OCI-LY7 (cell line): ENCODE measurements at places on chromosomes 12 and 14.

DNA sequence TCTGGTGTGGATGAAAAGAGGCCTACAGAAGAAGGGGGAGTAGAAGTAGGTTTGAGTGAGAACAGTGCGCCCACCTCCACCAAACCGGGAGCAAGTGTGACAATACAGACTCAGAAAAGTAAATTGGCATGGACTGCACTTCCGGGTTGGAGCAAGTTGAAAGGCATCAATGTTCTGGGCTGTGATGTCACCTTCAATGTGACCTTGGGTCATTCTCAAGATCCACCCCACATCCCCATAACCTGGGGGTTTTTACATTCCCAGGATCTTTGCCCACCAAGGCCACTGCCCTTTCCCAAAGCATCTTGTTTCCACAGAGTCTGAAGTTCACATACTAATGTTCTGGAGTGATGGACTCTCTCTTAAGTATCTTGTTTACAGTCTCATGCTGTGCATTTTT lies 5.3 kb upstream of the GZMB start:
- no peak for DNase-seq

DNA sequence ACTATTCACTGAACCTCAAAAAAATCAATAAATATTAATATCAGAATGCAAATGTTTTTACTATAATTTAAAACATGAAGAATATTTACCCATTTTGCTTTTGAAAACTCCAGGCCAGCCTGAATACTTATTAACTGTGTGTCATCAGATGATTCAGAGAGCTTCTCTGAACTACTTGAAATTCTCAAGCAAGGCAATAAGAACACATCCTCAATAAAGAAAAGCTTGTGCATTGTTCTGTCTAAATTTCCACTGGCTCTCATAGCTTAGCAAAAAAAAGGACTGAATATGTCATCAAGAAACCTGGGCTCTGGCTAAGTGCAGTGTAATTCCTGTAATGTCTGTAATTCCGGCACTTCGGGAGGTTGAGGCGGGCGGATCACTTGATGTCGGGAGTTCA lies 194.1 kb downstream of the BTG1 start:
- DNase-seq = no peak

DNA sequence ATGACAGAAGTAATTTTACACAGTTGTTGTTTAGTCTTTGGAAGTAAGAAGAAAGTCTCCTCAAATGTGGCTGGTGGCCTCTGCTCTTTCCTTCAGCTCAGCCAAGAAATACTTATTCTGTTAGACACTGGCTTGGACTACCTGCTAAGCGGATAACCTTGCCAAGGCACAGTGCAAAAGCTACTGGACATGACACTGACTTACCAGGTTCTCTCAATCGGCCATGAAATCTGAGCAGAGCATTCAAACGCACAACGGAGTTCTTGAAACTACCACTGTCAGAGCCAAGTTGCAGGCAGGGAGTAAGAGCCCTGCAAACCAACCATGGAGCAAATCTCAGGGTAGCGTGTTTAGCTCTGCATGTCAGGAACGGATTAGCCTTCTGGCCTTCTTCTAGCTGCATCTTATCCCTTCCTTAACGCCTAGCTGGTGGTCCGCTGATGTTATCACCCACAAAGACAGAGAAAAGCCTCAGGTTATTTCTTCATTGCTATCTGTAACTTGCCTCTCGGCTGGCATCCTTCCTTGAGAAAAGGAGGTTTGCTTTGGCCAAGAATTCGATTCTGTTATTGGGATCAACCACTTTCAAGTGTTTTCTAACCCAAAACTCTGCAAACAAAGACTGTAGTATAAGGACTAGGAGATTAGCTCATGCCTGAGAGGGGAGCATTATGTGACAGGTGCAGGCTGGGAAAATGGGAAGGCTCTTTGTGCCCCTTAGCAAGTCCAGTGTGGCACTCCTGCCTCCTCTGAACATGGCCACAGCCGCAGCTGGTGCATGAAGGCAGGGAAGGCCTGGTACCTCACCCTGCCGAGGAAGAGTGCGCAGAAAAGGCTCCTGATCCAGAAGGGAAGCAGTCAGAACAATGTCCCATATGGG lies 223.4 kb downstream of the GLT1D1 start:
- DNase-seq = no peak

- DNase-seq = no peak
Observed at GRCh38 chr14:81193924-81194633, 26.7 kb downstream of the GTF2A1 start.

DNA sequence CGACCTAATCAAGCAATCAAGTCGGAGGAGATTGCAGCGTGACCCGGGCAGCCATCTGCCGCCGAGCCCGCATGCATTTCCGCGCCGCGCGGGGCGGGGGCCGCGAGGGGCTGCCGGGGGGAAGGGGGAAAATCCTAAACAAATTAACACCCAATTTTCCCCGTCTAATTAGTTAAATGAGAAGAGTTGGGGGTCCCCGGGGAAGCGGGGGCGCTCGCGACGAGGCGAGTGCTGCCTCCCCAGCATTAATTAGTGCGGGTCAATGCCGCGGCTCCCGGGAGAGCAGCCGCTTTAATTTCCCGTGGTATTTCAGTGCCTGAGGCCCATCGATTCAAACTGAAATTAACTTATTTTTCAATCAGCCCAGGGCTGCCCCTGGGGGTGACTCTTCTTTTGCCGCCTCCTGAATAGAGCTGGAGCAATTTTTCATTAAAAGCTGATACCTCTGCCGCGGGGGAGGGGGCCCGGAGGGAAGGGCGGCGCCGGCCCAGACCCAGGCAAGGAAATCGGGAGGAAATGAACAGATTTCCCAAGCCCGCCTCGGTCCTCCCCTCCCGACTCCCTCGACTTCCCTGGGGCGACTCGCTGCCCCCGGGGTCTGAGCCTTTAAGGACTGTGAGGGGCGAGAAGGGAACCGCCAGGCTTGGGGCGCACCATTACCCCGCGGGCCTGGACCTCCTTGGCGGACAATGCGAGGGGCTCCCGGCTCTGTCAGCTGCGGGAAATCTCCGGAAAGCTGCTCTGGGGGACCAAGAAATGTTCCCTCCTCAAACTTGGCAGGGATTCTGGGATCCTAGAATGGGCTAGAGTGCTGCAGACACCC lies 18.9 kb downstream of the VSX2 start:
- DNase-seq = no peak

GRCh38 chr12:3222979-3223378 lies 145.8 kb downstream of the TSPAN9 start:
- DNase-seq = no peak
